ENCODE measurements at places on chromosomes 6 and 20. TPM values are rescaled to one million over a fixed set of nuclear protein-coding genes. Genes with fewer than 3 reads are reported as not detected.

The PLA2G7 gene
- total RNA-seq: not detected

The BPIFB2 gene
- total RNA-seq: not detected

The ADGRF5 gene
- 0.34 TPM for total RNA-seq

The TCF21 gene
- not detected for total RNA-seq

The DEFB124 gene
- not detected for total RNA-seq
